ENCODE measurements at places on chromosomes 1 and 21.

DNA sequence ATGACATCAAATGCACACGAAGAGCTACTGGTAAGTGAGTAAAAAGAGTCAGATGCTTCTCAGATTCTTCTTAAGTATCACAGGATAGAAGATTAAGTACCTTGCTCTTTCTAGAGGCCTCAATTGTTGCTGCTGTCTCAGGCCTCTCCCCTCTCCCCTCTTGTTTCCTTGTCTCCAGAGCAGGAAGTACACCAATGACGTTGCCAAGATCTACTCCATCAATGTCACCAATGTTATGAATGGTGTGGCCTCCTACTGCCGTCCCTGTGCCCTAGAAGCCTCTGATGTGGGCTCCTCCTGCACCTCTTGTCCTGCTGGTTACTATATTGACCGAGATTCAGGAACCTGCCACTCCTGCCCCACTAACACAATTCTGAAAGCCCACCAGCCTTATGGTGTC lies 21.3 kb upstream of the SARS1 start:
- no peak for DNase-seq

DNA sequence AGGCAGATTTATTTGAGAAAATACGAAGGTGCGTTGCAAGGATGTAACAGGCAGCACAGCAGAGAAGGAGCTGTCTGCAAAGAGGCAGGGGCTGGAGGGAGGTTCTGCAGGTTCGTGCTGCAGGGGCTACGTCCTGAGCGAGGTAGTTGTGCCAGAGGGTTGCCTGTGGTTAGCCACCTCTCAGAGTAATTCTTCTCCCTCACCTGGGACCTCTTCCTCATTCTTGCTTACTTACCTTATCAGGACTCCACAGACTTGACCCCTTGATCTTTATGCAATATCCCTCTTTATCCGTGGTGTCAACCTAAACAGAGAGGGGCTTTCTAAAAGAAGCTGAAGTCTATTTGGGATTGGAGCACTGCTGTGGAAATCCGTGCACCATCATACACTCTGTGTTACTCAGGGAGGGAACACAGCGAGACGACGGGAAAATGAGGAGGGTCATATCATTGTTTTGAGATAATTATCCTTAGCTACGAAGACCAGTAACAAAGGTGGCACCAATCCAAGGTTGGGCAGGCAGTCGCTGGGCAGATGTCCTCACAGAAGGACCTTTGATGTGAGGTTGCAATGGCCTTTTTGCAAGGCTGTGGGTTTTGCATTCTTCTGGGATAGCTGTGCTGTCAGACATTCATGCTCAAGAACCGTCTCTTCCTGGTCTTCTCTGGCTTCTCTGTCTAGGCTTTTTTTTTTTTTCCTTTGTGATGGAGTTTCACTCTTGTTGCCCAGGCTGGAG lies 82.8 kb downstream of the WDR4 start:
- no peak for DNase-seq

- no peak for DNase-seq
Measured at GRCh38 chr1:234944439-234945344, 183.9 kb downstream of the TOMM20 start.

- DNase-seq = no peak
Measured at GRCh38 chr1:70043804-70044203, 161.6 kb downstream of the LRRC40 start.

GRCh38 chr1:168911370-168911769 lies 182.4 kb upstream of the DPT start:
- DNase-seq = no peak

GRCh38 chr1:175683491-175684298 lies 59.7 kb downstream of the TNR start:
- DNase-seq = no peak

- no peak for DNase-seq
Measured at GRCh38 chr1:234699795-234700665, 90.1 kb upstream of the IRF2BP2 start.

GRCh38 chr1:18977428-18977827 lies 21.0 kb upstream of the IFFO2 start:
- no peak for DNase-seq

DNA sequence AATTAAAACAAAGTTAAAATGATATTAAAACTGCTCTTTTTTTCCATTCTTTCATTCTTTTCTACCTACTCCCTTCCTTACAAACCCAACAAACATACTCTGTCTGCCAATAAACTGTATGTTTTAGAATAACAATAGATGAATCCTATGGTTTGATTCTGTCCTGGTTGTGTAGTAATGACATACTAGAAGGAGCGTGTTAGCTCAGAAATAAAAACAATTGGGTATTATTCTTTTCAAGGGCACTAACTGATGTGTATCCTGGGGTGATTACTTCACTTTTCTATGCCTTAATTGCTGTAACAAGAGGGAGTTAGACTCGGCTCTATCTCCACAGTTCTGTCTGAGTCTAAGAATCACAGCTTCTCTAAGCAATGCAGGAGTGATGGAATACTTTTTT lies 194.4 kb downstream of the GIPC2 start:
- no peak for DNase-seq

DNA sequence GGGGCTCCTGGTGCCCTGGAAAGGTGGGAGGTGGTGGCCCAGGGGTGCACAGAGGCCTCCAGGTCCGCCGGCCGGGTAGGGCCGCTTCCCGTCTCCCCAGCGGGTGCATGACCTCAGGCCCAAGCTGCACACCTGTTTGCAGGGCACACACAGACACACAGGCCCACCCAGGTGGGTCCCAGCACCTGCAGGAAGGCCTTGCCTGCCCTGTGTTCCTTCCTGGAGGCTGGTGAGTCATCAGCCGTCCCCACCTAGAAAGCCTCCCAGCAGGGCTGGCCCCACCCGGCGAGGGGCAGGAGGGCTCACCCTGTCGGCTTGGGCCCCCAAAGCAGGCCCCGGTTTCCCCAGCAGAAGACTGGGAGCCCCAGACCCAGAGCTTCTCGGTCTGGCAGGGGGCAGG lies 23.6 kb upstream of the TTLL10 start:
- DNase-seq = no peak

DNA sequence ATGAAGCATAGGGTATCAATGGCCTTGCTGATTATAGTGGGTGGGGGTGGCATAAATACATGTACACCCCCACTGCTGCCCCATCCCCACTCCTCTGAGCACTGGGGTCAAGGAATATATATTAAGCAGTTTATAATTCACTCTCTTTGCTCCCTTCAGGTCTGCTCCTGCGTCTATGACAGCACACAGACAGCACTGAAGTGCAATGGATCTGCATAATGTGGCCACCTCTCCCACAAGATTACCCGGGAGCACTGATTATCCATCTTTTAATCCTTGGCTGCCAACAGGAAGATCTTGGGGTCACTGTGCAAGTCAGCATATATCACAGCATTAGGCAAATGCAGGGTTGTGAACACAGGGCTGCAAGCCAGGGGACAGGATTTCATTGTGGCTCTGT lies 19.3 kb downstream of the RXRG start:
- no peak for DNase-seq

GRCh38 chr21:25970254-25970930 lies 200.2 kb downstream of the APP start:
- DNase-seq = no peak

DNA sequence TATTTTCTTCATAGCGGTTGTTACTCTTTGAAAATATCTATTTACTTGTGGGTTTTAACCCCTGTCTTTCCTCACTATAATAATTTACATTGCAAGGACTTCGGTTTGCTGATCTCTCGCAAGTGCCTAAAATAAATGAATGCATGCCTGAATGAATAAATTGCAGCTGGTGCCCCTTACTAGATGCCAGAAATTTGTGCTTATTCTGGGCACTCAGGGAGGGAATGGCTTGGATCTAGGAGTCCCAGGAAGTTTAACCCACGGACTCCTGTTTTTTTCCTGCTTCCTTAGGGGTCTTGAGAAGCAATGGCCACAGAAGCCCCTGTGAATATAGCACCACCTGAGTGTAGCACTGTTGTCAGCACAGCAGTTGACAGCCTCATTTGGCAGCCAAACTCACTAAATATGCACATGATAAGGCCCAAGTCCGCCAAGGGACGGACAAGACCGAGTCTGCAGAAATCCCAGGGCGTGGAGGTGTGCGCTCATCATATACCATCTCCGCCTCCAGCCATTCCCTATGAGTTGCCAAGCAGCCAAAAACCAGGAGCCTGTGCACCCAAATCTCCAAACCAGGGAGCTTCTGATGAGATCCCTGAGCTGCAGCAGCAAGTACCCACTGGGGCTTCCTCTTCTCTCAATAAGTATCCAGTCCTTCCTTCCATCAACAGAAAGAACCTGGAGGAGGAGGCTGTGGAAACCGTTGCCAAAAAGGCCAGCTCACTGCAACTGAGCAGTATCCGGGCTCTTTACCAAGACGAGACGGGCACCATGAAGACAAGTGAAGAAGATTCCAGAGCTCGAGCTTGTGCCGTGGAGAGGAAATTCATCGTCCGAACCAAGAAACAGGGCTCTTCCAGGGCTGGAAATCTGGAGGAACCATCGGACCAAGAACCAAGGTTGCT lies 4.2 kb upstream of the PLA2G2C start:
- DNase-seq = no peak

GRCh38 chr1:234413990-234414389 lies 40.7 kb downstream of the COA6 start:
- DNase-seq = no peak

DNA sequence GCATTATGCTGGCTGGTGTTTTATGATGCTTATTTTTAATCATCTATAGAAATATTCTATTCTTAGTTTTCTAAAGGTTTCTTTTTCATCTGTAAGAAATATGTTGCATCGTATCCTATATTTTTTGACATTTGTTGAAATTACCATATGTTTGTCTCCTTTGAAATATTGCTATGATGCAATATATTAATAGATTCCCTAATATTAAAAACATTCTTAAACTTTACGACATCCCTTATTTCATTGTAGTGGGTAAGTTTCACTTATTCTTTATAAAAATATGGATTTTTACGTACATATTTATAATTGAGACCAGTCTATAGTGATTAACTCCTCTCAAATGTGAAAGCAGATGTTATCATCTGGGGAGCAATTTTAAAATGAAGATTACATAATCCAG lies 258.2 kb upstream of the DUSP10 start:
- no peak for DNase-seq

GRCh38 chr1:54781023-54781723 lies 16.9 kb upstream of the PARS2 start:
- DNase-seq = no peak

GRCh38 chr1:38037221-38037939 lies 9.2 kb downstream of the POU3F1 start:
- DNase-seq = no peak

- no peak for DNase-seq
Measured at GRCh38 chr1:192506741-192507155, 68.8 kb upstream of the RGS1 start.

GRCh38 chr1:68725001-68725752 lies 228.3 kb upstream of the DEPDC1 start:
- peak; percentile 27 for DNase-seq

DNA sequence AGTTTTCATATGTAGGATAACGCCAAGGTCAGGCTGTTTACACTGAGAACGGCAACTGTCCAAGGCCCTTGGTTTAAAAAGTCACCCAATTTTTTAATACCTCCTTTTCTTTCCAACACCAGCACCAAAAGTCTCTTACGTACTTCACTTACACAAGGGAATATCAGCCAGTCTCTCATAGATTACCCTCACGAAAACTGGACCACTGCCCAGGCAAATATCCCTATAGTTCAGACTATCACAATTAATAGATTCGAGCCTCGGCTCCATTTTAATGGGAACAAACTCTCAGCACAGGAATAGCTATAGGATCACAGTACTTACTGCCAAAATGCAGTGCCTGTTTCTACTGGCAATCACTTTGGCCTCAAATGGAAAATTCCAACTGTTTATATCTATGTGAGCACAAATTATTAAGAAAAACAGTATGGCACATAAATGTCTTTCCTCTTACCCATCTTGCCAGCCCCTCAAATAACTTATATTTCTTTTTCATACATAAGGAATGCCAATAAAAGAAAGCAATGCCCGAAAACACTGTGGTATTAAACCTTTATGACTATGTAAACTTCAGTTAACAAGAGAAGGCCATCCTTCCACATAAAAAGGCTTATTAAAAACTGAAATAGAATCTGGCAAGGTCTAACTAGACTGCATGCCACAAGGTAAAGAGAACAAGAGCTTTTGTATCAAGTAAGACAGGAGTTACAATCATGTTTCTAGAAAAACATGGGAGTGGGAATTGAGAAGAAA lies 97.8 kb downstream of the SLC45A1 start:
- DNase-seq = no peak

GRCh38 chr1:46940307-46940706 lies 969 bp downstream of the CYP4A11 start:
- DNase-seq = no peak

GRCh38 chr1:46569884-46570725 lies 18.7 kb upstream of the KNCN start:
- no peak for DNase-seq

Measured in nucleus accumbens (tissue), 56 donors.